ENCODE measurements at places on chromosomes 6 and 20.
A peak's percentile ranks its signal among the peaks of the same experiment; 100 is the strongest.

DNA sequence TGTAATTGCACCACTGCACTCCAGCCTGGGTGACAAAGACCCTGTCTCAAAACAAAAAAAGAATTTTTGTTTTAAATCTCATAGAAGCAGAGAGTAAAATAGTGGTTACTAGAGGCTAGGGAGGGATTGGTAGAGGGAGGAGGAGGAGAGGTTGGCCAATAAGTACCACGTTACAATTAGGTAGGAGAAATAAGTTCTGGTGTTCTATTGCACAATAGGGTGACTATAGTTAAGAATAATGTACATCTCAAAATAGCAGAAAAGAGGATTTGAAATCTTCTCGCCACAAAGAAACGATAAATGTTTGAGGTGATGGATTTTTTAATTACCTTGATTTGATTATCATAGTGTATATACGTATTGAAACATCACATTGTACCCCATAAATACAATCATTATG is 27.1 kb upstream of the TOP1 start:
- no peak for DNase-seq

GRCh38 chr6:93210908-93211307 is 208.5 kb downstream of the EPHA7 start:
- no peak for DNase-seq

GRCh38 chr6:40164345-40164755 is 230.1 kb upstream of the MOCS1 start:
- no peak for DNase-seq

- no peak for DNase-seq
Measured at GRCh38 chr6:3035397-3035796, 32.9 kb upstream of the RIPK1 start.

DNA sequence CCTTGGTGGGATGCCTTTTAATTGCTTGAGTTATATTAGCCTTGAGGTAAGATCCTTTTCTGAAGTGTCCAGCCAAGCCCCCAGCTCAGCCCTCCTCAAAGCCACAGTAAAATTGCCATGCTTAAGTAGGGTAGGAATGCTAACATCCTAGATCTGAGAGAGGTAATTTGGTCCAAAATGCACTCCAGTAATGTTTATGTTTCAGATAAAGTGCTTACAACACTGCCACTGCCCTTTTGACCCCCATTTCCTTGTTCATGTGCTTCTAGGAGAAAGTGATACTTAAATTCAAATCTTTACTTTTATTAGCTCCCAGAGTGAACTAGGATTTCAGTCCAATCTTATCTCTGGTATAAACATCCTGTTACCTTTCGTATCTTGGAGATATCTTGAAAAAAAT is 318.0 kb downstream of the BMP2 start:
- no peak for DNase-seq

DNA sequence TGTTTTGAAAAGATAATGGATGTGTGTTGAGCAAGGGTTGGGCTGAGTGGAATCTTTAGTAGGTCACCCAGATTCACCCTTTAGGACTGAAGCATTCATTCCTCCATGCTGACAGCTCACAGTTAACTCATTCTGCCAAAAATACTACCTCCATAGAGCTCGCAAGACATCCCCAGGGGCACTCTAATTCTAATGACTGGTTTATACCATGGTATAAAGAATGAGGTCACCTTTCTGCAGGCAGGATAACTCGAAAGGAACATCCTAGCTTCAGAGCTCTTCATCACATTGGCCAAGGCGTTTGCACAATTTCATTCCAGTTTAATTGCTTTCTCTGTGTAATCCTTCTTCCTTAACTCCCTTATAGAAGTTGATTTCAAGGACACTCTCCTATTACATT is 1257.2 kb upstream of the EYS start:
- DNase-seq: no peak

- DNase-seq: no peak
Measured at GRCh38 chr6:9554806-9555205, 860.1 kb downstream of the TFAP2A start.

DNA sequence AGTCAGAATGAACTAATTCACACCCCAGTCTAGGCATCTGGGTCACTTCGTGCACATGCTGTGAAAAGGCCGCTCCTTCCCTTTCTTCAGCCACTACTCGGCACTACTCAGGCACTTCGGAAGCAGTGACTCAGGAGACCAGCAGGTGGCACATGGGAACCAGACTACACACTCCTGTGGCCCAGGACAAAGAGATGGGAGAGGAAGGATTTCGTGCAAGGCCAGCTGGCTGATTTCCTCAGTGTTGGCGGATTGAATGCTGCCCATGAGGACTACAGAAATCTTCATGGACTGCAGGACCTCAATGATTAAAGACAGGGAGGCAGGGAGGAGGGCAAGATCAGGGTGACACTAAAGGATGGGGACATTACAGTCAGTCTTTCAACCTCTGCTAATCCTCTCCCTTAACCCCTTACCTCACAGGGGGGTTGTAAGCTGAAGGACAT is 117.8 kb upstream of the SPACA1 start:
- DNase-seq: peak; percentile 85

DNA sequence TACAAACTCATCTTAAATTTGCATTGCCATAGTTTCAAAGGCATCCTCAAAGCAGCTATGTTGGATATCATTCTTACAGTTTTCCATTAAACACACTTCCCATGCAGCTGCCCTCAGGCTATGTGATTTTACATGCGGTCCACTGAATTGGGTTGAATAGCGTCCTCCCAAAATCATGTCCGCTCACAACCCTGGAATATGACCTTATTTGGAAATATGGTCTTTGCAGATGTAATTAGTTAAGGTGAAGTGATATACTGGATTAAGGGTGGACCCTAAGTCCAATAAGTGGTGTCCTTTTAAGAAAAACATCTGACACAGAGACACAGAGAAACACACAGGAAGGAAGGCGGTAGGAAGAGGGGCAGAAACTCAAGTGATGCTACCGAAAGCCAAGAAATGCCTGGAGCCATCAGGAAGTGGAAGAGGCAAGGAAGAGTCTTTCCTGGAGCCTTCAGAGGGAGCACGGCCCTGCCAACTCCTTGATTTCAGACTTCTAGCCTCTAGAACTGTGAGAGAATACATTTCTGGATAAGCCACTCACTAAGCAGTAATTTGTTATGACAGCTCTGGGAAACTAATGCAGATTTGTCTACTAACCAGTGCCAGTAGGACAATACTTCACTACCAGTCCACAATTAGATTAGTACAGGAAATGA is 42.7 kb upstream of the NHSL1 start:
- no peak for DNase-seq

GRCh38 chr6:33547499-33547898 is 32.6 kb downstream of the BAK1 start:
- no peak for DNase-seq

DNA sequence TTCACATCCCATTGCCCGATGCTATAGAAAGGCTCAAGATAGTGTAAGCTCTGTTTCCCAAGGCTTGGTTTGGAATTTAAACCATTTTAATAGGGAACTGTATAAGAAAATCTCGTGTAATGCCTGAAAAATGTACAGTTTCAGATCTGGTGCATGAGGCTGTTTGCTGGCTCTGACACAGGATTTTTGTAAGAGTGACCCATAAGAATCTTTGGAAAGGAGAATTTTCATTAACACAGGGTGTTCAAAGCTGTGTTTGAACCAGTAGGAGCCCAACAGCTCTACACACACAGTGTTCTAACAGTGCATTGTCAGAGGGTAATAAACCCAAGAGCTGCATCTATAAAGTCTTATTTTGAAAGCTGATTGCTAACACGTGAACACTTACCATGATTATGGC is 293.5 kb downstream of the PRL start:
- no peak for DNase-seq

DNA sequence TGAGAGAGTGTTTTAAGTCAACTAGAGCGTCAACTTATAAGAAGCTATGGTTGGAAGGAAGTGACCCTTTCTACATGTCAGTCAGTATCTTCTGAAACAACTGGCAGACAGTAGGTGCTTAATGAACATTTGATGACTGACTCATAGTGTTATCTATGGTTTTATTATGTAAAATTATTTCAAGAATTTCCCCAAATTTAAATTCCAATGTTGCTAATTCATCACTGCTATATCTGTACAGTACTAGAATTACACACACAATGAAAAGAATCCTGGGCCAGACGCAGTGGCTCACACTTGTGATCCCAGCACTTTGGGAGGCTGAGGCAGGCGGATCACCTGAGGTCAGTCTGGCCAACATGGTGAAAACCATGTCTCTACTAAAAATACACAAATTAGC is 721.4 kb upstream of the FLRT3 start:
- no peak for DNase-seq

All from Kasumi-1 (cell line).